ENCODE measurements at places on chromosomes 2 and 18. TPM values are rescaled to one million over a fixed set of nuclear protein-coding genes. Genes with fewer than 3 reads are reported as not detected.

MPV17 gene
- total RNA-seq, result 62.5 TPM

PASK gene
- 5.2 TPM for total RNA-seq

DNA sequence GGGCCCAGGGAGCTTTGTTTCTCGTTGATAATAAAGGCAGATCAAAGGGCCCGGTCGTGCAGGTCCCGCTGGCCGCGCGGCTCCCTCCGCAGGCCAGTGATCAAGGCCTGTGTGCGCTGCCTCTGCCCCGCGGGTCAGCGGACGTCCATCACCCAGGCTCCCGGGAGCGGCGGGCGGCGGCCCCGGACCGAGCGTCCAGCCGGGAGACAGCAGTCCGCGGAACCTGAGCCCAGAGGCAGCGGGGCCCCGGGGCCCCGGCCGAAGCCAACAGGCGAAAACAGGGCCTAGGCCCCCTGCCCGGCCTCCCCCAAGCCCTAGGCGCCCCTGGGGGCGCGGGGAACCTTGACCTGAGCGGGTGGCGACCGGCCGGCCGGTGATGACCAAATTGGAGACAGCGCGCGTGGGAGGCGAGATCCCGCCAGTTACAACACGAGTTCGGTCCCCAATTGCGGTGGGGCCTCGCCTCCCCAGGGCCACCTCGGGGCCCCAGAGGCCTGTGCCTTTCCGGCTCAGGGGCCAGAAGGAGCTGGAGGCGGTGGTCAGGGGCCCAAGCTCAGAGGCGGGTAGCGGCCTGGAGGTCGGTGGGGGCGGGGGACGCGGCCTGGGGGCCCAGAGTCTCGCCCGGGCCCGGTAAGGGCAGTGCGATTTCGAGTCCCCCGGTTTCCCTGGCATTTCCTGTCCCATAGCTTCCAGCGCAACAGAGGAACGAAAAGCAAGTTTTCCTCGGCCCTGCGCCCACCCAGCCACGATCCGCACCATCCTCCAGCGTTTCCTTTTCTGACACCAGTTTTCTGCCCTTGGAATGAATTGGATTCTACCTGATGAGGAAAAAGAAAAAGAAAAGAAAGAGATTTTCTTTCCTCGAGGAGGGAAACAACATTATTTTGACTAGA, 5.9 kb downstream of the SP9 start:
- peak; percentile 40 for DNase-seq

GNLY gene
- not detected for total RNA-seq

DNA sequence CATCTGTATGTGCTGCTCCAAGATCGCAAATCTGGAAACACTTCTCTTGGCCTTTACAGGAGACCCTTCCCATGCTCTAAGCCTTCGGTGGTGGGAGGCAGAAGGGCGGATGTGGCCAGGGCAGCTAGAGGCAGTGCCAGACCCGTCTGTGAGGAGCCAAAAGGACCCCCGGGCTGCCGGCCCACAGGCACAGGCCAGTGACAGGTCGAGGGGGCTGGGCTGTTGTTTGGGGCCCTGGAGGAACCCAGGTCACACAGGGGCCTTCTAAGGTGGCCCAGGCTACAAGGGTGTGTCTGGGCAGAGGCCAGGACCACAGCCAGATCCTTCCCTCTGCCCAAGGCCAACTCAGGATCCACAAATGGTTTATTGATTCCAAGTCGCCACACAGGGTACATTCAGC, 49.4 kb downstream of the SLC66A2 start:
- DNase-seq, result no peak

TUBA3E gene
- not detected for total RNA-seq

GRCh38 chr18:55486936-55487335, 101.1 kb downstream of the TCF4 start:
- no peak for DNase-seq

DNA sequence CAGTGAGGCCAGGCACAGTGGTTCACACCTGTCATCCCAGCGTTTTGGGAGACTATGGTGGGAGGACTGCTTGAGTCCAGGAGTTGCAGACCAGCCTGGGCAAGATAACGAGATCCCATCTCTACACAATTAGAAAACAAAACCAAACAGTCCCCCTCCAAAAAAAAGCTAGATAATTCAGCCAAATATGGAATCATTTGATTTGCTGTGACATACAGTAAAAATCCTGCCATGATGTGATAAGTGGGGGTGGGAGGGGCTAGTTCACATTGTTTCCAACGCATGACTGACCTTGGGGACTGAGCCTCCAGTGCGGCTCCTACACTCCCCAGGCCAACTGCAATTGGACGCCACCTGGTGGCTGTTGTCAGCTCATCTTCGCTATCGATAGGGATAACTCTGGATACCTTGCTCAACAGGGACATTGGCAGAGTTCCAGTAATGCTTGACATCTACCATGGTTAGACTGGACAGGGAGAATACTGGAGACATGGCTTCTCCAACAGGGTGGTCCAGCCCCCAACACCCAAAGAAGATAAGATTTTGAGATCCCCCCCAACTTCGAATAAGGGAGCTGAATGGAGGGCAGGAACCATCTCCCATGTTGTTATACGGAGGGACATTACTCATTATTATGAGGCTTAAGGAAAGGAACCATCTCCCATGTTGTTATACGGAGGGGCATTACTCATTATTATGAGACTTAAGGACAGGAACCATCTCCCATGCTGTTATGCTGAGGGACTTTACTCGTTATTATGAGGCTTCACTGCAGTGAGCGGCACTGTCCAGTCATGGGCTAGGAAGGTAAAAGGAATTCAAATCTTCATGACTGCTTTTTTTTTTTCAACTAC, 135.9 kb downstream of the TGIF1 start:
- DNase-seq, result peak; percentile 92

- DNase-seq, result no peak
Observed at GRCh38 chr2:60882971-60883753, 1.8 kb downstream of the REL start.
